ENCODE measurements at places on chromosomes 6 and 20. TPM values are rescaled to one million over a fixed set of nuclear protein-coding genes. Genes with fewer than 3 reads are reported as not detected.

DNA sequence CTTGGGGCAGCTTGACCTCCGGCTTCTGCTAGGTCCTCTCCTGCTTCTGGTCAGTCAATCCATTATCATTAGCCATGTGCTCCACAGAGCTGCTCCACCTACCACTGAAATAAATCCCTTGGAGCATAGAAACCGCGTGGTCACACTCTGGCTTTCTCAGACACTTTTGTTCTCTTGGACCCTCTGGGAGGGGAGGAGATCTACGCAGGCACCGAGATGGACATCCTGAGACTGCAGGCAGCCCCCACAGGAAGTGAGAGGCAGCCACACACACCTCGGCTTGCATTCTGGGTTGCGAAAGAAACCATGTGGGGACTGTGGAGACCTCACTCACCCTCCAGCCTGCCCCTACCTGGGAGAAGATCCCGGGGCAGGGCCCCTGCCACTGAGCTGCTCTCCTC, 79.5 kb downstream of the FYN start:
- no peaks in the 10 kb centered on the region for H3K27me3 ChIP-seq
- no peak for DNase-seq
- H3K4me1 ChIP-seq: no peaks in the 10 kb centered on the region
- H3K27ac ChIP-seq: no peak overlapping the region
- H3K36me3 ChIP-seq: no peaks in the 10 kb centered on the region
- no peak overlapping the region for H3K4me3 ChIP-seq

Gene CALHM5
- 0.26 TPM for total RNA-seq

- H3K4me3 ChIP-seq: no peak overlapping the region
- H3K36me3 ChIP-seq: peaks cover 37% of the 10 kb centered on the region
- H3K27me3 ChIP-seq: no peaks in the 10 kb centered on the region
Observed at GRCh38 chr20:62668441-62669027, 26.2 kb downstream of the SLCO4A1 start.

Gene SLC35B3
- total RNA-seq: 16.2 TPM

DNA sequence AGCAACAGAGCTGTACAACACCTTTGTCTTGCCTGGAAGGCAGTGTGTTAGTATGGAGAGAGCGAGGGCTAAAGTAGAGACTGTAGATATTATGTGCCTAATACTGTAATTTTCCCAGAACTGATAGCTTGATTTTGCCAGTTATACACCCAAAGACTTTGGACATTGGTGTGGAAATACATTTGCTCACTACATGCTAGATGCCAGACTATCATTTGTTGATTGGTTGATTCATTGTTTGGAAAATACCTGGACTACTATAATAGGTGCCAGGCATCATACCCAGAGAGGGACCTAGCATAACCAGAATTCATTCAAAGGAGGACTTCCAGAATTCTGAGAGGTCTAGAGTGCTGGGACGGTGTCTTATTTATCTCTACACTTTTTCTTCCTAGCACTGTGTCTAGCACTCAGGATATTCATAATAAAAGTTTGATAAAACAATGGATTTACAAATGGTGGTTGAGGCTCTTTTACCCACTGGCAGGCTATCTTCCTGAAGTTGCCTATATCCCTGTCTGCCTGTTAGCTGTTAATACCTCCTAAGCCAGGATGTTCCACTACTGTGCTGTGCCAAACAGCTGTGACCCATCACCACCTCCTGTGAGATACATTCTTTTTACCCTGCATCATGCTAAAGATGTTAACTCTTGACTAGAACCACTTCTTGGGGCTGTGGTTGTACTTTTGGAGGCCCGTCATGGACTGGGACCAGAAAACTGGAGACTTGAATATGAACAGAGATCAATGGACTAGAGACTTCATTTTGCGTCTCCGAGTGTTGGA, 72.2 kb upstream of the FUCA2 start:
- no peak overlapping the region for H3K27ac ChIP-seq
- H3K4me1 ChIP-seq: no peaks in the 10 kb centered on the region
- no peak for DNase-seq
- peaks cover 4% of the 10 kb centered on the region for H3K27me3 ChIP-seq

Gene DBNDD2
- 36.4 TPM for total RNA-seq

GRCh38 chr6:9982215-9982614, 432.7 kb downstream of the TFAP2A start:
- H3K36me3 ChIP-seq: no peaks in the 10 kb centered on the region
- no peak overlapping the region for H3K4me3 ChIP-seq
- DNase-seq: no peak
- no peaks in the 10 kb centered on the region for H3K4me1 ChIP-seq

DNA sequence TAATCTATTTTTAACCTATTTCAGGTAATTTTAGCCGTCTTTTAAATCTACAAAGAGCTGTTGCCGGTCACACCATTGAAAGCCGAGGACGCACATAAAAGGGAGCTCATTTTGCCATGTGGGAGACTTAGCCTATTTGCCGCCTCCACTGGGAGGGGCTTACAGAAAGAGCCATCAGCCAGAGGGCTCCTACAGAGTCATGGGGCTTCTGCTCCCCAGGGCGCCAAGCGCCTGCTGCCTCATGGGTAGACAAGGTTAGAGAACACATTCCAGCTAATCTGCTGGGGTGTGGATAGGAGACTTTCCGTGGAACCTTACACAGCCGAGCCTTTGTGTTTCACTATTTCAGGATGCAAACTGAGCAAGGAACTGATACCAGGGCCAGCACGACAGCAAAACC, 12.6 kb downstream of the PCMTD2 start:
- no peaks in the 10 kb centered on the region for H3K27me3 ChIP-seq
- DNase-seq: peak; percentile 92
- peak overlapping the region; percentile 33 for H3K27ac ChIP-seq
- H3K4me1 ChIP-seq: peaks cover 31% of the 10 kb centered on the region
- H3K36me3 ChIP-seq: no peaks in the 10 kb centered on the region

Gene EDN3
- not detected for total RNA-seq
